CD4-positive, alpha-beta T cell treated with Interleukin-15 for 4 hours (primary cell): ENCODE measurements at places on chromosomes 3 and 15.

DNA sequence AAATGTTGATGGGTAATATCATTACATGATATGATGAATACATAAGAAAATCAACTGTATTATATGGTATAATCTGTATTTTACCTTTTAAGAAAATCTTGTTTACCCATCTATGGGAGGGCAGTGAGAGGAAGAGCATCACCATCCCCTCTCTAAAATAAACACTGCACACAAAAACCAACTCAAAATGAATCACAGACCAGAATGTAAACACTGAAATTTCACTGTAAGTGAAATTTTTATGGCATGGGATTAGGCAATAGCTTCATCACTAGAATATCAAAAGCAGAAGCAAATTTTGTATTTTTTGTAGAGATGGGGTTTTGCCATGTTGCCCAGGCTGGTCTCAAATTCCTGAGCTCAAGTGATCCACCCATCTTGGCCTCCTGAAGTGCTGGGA lies 26.2 kb downstream of the IFT80 start:
- DNase-seq = no peak

GRCh38 chr3:146067048-146067447 lies 93.9 kb downstream of the PLOD2 start:
- DNase-seq = no peak

DNA sequence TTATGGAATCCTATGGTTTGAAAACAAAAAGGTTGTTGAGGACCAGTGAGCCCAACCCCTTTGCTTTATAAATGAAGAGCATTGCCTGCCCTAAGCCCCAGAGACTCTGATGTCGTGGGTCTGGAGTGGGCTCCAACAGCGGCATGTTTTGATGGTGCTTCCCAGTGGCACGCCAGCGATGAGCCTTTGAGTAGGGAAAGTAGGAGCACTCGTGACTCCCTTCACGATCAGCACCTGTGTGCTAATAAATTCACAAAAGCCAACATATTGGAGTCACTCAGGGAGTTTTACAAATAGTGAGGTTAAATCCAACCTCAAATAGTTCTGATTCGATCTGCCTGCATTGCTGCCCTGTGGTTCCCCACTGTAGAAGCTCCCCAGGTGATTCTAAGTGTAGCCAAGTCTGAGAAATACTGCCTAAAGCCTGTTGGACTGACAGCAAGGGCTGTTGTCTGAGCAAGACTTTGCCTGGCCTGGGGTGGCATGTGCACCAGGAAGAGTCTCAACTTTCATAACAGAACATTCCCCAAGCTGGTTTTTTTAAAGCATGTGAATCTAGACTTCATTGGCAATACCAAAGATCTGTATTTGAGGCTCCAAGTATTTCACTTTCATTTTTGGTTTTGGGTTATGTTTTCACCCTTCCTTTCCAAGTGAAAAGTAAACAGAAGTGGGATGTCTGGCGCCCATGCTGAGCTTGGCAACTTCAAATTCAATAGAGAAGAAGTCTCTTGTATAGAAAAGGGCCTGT lies 9.9 kb downstream of the CCR5 start:
- no peak for DNase-seq

DNA sequence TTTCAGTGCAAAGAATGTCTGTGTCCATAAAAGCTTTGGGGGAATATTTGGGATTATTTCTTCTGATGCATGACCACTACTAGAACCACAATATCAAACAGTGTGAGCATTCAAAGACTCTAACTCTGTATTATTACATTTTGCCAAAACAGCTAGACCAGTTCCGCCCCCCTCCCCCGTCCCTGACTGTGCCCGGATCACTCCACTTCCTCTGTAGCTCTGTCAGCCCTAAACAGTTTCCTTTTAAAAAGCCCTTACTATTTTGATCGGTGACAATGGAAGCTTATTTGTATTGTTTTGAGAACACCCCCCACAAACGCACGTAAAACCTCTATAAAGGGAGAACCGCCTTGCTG lies 36.6 kb upstream of the EPHB3 start:
- DNase-seq = peak; percentile 3

DNA sequence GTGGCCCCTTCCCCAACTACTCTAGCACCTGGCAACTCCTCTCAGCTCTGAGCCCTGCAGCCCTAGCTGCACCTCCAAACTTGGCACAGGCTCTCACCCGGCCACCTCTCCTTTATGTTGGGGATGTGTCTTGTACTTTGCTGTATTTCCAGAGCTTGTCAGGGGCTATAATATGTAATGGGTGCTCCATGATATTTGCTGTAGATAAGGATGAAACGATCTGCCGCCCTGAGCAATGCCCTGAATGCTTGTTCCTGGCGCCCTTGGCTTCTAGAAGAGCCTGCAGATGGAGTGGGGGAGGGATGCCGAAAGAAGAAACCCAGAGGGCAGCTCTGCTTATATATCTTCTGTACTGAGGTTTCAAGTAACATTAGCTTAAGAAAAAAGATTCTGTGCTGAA lies 35.9 kb upstream of the ZBTB38 start:
- DNase-seq = no peak

- no peak for DNase-seq
Measured at GRCh38 chr15:82143390-82144385, 97.9 kb upstream of the MEX3B start.
